ENCODE measurements at places on chromosomes 7 and 10. TPM values are rescaled to one million over a fixed set of nuclear protein-coding genes. Genes with fewer than 3 reads are reported as not detected.

CUBN gene
- total RNA-seq: 0.05 TPM

ZP3 gene
- total RNA-seq: 4.2 TPM

DNA sequence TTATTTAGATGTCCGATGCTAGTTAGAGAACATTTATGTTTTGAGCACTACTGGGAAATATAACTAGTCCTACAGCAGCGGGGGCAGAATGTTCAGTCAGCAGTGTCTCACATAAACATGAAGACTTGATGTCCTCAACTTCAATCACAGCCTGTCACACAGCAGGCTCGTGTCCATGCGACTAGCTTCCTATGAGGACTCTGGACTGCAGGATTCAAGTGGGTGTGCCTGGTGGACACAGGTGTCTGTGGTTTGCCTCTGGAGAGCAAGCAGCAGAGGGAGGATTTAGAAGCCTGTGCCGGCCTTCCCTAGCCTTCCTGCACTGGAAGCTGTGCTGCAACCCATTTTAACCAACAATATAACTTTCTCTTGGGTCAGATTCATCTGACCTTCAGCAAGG is 30.0 kb upstream of the LANCL2 start:
- H3K36me3 ChIP-seq: no peaks in the 10 kb centered on the region
- no peak for DNase-seq
- peaks cover 17% of the 10 kb centered on the region for H3K27me3 ChIP-seq
- no peak overlapping the region for H3K27ac ChIP-seq
- H3K4me3 ChIP-seq: no peak overlapping the region

CTAGE8 gene
- 1.3 TPM for total RNA-seq

- no peaks in the 10 kb centered on the region for H3K4me1 ChIP-seq
- no peaks in the 10 kb centered on the region for H3K27me3 ChIP-seq
- H3K36me3 ChIP-seq: no peaks in the 10 kb centered on the region
- H3K4me3 ChIP-seq: no peak overlapping the region
These were observed 570.2 kb downstream of the ARL4A start for GRCh38 chr7:13257661-13258060.

GRCh38 chr10:122258136-122259074 is 12.7 kb upstream of the BTBD16 start:
- H3K36me3 ChIP-seq: no peaks in the 10 kb centered on the region
- no peak overlapping the region for H3K4me3 ChIP-seq
- H3K27me3 ChIP-seq: peaks cover 3% of the 10 kb centered on the region

DNA sequence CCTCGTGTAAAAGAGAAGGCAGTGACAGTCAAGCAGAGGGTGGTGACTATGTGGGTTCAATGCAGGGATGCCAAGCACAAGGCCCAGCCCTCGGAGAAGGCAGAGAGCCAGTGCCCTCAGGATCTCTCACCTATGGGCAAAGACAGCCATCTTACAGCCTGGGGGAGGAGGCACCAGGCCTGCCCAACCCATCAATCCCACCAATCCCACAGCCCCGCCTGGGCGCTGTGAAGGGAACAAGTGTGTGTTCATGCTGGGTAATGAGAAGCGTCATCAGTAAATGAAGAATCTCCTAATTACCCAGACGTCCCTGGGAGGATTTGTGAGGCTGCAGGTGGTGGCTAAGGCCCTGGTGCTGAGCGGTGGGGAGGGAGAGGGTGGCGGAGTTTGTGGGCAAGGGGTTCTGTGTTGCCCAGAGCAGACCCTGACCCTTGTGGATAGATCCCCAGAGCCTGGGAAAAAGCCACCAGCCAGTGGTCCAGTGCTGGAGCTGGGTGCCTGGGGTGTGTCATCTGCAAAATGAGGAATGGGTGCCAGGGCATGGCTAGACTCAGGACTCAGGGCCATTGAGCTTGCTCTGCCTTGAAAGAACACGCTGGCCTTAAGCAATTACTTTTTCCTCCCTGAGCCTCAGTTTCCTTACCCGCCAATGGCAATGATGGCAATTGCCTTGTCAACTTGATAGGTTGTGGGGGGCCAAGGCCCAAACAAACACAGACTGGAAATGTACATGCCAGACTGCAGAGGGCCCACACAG is 128.1 kb upstream of the UNC5B start:
- H3K36me3 ChIP-seq: no peaks in the 10 kb centered on the region
- H3K4me1 ChIP-seq: no peaks in the 10 kb centered on the region
- DNase-seq: no peak
- no peak overlapping the region for H3K4me3 ChIP-seq
- H3K27me3 ChIP-seq: no peaks in the 10 kb centered on the region
- H3K27ac ChIP-seq: no peak overlapping the region

- H3K27me3 ChIP-seq: peaks cover 5% of the 10 kb centered on the region
- H3K36me3 ChIP-seq: no peaks in the 10 kb centered on the region
- no peaks in the 10 kb centered on the region for H3K4me1 ChIP-seq
- H3K27ac ChIP-seq: no peak overlapping the region
- no peak overlapping the region for H3K4me3 ChIP-seq
These were observed 21.8 kb upstream of the MRC1 start for GRCh38 chr10:17787087-17787961.

DNA sequence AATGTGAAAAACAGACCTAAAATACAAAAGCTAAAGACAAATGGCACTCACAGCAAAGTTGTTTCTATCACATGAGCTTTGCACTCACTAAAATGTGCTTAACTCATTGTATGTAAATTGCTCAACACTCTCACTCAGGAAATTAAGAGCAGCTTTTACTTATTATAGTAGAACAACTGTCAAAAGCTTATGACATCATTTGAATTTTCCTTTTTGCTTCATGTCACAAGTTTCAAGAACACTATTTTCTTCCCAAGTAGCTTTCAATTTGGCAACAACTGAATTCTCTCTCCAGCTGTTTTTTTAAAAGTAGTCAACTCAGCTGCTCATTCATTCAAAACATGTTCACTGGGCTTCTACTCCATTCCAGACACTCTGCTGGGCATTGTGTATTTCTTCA is 46.9 kb downstream of the ATE1 start:
- no peaks in the 10 kb centered on the region for H3K4me1 ChIP-seq
- no peaks in the 10 kb centered on the region for H3K27me3 ChIP-seq
- H3K27ac ChIP-seq: no peak overlapping the region
- peaks cover 4% of the 10 kb centered on the region for H3K36me3 ChIP-seq
- H3K4me3 ChIP-seq: no peak overlapping the region
- no peak for DNase-seq

Measured in activated T-helper 1 cell treated with anti-CD3 and anti-CD28 coated beads, Interleukin-12 subunit alpha, Interleukin-12 subunit beta, Interleukin-2, Interleukin-4 antibody, amounts not matched to agents 30 ng/mL and 10 ng/mL and 1 ng/mL, durations not matched to agents 14 hours and 24 hours and 36 hours (primary cell).